ENCODE measurements at places on chromosomes 3 and 15.
A peak's percentile ranks its signal among the peaks of the same experiment; 100 is the strongest.

DNA sequence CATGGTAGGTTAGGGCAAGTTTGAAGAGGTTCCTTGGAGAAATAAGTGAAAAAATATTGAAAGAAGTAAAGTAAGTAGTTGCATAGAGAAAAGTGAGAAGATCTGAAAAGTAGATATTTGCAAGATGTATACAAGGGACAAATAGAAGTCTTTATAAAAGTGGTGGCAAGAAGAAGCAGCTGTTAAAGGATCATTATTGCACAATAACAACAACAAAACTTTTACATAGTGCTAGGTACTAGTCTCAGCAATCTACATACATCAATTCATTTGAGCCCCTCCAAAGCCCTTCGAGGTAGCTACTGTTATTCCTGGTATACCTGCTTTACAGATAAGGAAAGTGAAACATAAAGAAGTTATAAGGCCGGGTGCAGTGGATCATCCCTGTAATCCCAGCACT is 239.6 kb downstream of the MEIS2 start:
- DNase-seq = no peak

- no peak for DNase-seq
Measured at GRCh38 chr3:126026277-126026751, 57.3 kb downstream of the ROPN1B start.

GRCh38 chr3:139679220-139679775 is 1.5 kb upstream of the NMNAT3 start:
- no peak for DNase-seq

- no peak for DNase-seq
Measured at GRCh38 chr3:43612419-43612818, 9.4 kb downstream of the ANO10 start.

DNA sequence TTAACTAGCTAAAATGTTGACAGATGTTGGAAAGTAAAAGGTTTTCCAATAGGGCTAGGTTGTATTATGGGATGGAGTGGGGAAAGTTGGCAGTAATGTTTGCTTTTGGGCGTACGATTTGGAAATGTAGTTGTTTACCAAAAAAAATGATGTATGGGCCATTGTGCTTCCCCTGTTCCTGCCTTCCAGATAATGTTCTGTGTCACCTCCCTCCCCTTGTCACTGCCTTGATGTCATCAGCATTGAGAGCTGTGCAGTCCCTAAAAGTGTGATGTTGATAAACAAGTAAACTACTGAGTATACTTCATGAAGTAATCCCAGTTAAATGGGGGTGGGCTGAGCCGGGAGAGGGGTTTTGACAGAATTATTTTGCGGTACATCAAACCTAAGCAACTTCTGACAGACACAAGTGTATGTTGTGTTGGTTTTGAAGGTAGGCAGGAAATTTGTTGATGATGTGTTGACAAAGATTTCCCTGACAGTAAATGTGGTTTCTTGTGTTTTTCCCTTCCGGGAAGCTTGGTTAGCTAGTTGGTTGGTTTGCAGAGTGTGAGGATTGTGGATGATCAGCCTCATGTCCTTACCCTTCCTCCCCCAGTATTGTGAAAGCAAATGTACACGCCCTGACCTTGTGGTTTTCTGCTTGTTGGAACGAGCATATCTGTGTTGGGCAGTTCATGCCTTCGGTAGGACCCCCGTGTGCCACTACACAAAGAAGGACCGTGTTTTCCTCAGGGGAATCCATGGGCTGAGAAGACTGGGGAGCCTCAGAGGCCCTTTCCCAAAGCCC is 87.3 kb downstream of the PGPEP1L start:
- DNase-seq = no peak

GRCh38 chr3:141392897-141393734 is 24.8 kb downstream of the ZBTB38 start:
- DNase-seq = peak; percentile 14

DNA sequence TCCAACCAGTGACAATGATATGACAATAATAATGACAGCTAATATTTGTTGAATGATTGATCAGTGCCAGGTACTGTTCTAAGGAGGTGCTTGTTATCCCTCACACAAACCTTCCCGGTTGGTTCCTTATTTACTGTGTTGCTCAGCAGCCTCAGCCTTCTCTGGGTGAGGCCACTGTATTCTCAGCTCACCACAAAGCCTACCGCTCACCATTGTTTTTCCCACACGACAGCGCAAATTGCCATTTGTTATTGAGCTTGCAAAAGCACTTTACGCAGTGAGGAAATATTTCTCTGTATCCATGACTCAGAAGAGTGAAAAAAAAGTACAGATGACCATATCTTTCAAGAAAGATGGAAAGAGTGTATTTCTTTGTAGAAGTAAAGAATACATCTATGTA is 49.5 kb upstream of the PDZRN3 start:
- no peak for DNase-seq

- no peak for DNase-seq
Measured at GRCh38 chr3:159001711-159002110, 199.9 kb downstream of the MFSD1 start.

DNA sequence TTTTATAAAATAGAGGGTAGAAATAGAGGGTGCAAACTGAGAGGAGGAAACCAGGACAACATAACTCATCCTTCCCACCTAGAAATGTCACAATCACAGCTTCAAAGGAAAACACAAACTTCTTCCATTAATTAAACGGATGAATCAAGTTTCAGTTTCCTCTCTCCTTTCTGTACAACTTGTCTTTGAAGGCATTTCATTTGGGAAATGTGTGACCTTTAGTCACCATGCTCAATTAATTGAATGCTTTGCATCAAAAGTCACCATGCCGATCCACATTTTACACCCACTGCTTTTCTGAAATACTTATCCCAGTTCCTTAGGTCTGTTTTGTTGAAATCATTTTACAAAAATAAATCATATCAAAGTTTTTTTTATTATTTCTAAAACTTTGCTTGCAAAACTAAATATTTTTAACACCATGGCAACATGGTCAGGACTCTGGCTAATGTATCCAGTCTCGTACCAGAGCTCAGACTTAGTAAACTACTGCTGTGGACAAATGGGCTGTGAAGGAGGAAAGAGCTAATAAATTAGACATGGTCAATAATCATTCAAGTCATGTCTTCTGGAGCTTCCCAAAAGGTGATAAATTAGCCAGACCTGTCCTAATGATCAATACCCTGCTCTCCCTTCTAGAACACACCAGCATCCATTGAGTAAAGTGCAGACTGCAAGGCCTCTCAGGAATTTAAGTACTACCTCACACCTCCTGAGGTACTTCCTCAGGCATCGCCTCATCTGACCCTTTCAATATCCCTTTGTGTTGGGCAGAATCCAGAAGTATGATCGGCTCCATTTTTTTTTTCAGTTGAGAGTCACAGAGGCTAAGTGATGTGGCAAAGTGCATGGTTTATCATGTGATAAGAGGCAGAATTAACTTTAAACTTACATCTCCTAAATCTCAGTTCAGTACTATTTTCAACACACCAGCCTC is 161.3 kb downstream of the GREM1 start:
- DNase-seq = no peak

- peak; percentile 58 for DNase-seq
Measured at GRCh38 chr3:111715911-111716523, 120.9 kb upstream of the ZBED2 start.

- peak; percentile 58 for DNase-seq
Measured at GRCh38 chr15:66703540-66703941, 1.5 kb downstream of the SMAD6 start.

DNA sequence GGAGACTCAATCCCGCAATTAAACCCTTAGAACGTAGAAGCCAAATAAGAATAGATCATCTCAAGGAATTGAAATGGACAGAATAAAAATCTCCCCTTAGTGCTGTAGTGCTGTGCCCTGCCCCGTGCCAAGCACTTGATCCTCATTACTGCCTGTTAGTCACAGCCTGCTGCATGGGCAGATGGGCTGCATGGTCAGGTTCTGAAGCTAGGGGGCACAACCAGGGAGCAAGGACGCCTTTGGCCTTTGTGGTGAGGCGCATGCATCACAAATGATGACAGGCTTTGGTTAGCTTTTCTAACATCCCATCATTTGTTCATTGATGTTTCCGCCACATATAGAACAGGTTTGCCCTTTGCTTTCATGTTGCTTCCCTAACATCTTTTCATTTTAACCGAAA is 336.3 kb upstream of the ADAMTS9 start:
- DNase-seq = no peak

DNA sequence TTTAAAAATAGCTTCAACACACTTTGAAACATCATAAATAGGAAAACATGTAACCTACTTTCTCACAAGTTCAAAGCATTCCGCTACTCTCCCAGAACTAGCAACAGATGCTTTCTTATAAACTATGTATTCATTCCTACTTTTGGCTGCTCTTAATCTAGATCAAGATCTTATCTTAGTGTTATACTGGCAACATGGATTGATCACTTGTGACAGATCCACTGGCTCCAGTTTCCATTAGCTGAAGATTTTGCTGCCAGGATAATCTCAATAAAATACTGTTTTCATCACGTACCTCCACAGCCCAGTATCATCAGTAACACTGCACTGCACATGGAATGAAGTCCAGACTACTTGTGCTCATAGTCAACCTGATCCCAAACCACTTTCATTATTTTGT is 491.7 kb upstream of the AGTR1 start:
- no peak for DNase-seq

- DNase-seq = no peak
Measured at GRCh38 chr15:26868029-26868685, 1.3 kb downstream of the GABRA5 start.

GRCh38 chr3:44862226-44862637 is 520 bp downstream of the TMEM42 start:
- DNase-seq = no peak

DNA sequence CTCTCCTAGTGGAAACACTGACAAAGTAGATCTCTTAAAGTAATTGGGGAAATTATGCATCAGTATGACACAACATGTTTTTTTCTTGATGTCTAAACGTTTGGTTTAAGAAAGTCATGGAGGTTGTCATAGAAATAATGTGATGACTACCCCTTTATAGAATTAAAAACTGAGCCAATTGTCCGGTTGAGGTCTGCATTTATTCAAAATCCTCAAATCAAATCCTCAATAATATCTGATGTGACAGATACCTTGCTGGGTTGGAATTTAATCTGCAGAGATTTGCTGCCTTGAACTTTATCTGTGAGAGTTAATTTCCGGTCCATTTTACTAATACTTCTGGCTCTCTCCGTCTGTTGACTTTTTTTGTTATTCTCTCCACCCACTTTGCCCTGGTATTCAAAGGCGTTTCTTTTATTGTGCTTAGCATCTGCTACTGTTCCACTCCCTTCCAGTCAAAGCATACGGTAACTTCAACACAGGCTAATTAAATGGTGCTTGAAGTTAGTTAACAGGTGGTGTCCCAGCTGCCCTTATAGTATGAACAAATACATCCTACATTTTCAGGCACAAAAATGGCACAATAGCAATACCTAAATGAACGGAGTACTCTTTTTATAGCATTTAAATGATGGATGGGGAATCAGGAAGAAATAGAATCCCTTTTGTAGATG is 628.3 kb downstream of the ROBO1 start:
- no peak for DNase-seq

- no peak for DNase-seq
Measured at GRCh38 chr15:68328443-68328842, 50.9 kb downstream of the FEM1B start.

DNA sequence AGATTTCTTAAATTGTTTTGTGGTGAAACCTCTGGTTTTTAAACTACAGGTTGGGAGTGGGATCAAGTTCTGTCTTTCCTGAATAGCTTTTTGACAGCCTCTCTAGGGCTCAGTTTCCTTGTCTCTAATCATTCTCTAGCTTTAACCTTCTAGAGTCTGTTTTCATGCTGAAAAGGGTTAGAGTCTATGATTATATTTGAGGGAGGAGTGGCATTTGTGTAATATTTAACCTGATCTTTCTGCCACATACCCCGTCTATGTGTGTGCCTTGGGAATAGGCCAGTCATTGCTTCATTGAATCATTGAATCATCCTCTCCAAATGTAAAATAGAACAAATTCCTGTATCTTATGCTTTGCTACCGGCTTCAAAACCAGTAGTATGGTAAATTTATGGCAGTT is 204.9 kb downstream of the KLHL25 start:
- DNase-seq = no peak

- DNase-seq = no peak
Measured at GRCh38 chr3:35446896-35447295, 192.4 kb upstream of the ARPP21 start.

DNA sequence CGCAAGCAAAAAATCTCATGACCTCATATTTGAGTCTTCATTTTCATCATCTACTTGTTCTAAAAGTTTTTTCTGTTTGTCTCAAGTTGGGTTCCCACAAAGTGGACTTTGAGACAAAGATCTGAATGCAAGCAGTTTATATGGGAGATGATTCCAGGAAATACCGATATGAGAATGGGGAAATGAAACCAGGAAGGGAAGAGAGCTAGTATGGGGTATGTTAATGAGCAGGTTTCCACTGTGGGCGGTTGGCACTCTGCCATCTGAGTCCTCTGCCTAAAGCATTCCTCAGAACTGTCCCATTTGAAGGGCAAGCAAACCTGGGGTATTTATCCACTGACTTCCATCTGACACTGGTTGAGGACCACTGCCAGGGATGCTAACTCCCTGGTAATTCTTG is 8.8 kb downstream of the ADPRH start:
- no peak for DNase-seq

- no peak for DNase-seq
Measured at GRCh38 chr3:116607205-116607604, 102.4 kb upstream of the TUSC7 start.

- peak; percentile 20 for DNase-seq
Measured at GRCh38 chr3:177777699-177778098, 580.4 kb upstream of the TBL1XR1 start.

DNA sequence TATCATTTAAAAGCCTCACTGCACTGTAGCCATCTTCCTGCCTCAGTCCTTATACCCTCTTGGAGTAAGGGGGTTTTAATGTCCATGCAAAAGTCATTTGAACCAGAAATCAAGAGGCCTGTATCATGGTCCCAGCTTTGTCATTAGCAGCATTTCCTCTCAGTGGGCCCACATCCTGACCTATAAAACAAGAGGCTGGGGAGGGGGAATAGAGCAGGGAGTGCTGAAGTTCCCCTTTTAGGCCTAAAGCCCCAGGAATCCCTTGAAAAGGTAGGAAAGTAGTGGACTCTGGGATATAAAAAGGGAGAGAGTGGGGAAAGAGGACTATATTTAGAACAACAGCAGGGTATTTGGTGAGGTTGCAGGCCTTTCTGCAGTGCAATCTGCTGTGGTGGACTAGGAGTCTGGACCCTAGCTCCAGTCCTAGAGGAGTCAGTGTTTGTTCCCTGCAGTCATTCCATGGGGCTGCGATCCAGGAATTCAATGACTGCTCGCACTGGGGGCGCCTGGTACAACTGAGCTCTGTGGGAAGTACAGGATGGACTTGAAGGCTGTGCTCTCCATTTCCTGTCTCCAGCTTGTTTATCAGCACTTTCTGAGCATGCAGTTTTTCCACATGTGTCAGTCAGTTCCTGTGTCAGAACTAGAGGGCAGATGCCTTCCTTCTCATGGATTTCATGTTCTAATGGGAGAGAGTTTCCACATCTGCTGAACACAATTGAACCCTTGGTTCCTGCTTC is 46.8 kb downstream of the PDHB start:
- no peak for DNase-seq

- no peak for DNase-seq
Measured at GRCh38 chr15:39451121-39451688, 129.7 kb upstream of the THBS1 start.
